ENCODE measurements at places on chromosomes 16 and 17.

GRCh38 chr16:997440-998051 is 16.0 kb downstream of the SOX8 start:
- no peak for DNase-seq

GRCh38 chr16:30731411-30731810 is 16.8 kb upstream of the PHKG2 start:
- no peak for DNase-seq

DNA sequence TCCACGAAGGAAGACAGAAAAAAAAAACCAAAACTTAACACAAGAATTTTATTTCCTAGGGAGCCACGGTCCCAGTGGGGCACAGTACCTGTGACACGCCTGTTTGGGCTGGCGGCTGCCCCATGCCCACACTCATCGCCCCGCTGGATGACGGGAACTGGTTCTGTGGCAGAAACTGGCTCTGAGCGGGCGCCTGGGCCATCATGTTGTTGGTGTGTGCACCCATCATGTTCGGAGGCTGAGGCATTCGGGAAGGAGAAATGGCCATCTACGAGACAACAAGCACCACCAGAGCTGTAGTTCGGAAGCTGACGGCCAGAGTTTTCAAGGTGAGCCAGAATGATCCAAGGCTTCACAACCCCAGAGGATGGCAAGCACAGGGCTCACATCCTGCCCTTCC is 56.3 kb upstream of the TRAP1 start:
- no peak for DNase-seq

- DNase-seq, result no peak
These were observed 38.6 kb upstream of the HS3ST2 start for GRCh38 chr16:22775220-22775922.

DNA sequence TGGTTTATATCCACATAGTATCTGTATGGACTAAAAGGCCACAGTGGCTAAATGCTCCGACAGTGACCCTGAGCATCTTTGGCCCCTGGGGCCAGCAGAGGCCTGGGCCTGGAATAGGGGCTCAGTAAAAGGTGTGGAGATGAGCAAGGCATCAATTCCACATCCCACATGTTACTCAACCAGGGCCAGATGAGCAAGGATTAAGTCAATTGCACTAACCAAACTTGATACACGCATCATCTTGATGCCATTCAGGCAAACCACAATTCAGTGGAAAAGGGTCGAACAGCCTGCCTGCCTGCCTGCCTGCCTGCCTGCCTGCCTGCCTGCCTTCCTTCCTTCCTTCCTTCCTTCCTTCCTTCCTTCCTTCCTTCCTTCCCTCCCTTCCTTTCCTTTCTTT is 53.5 kb upstream of the DNAJA2 start:
- DNase-seq, result no peak

- DNase-seq, result no peak
These were observed 19.6 kb downstream of the CEP131 start for GRCh38 chr17:81203136-81203535.

DNA sequence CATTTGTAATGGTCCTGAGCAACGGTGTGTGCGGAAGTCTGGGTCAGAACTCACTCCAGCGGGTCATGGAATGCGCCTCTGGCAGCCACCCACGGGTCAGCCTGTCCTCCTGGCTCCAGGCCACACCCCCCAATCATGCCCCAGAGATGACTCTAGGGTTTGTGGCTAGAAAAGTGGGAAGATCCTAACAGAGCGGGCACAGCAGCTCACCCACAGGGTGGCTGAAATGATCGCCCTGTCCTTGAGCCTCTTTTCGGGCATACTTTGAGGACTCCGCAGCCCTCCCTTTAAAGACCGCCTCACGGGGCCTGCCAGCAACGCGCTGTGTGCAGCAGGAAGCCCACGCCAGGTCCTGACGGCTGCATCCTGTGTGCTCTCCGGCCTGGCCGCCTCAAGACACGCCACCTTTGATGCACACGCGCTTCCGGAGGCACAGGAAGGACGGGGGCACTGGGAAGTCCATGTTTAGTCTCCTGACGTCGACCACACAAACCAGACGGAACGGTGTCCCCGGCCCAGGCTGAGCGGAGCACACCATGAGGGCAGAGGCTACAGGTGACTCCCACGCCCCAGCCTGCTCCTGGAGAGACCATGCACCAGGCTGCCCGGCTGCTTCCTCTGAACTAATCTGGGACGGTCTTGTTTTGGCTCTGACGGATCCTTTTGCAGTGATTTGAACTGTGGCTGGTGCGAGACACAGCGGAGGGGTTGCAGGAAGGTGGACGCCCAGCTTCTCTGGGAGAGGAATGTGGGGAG is 92.9 kb downstream of the TBC1D16 start:
- no peak for DNase-seq

DNA sequence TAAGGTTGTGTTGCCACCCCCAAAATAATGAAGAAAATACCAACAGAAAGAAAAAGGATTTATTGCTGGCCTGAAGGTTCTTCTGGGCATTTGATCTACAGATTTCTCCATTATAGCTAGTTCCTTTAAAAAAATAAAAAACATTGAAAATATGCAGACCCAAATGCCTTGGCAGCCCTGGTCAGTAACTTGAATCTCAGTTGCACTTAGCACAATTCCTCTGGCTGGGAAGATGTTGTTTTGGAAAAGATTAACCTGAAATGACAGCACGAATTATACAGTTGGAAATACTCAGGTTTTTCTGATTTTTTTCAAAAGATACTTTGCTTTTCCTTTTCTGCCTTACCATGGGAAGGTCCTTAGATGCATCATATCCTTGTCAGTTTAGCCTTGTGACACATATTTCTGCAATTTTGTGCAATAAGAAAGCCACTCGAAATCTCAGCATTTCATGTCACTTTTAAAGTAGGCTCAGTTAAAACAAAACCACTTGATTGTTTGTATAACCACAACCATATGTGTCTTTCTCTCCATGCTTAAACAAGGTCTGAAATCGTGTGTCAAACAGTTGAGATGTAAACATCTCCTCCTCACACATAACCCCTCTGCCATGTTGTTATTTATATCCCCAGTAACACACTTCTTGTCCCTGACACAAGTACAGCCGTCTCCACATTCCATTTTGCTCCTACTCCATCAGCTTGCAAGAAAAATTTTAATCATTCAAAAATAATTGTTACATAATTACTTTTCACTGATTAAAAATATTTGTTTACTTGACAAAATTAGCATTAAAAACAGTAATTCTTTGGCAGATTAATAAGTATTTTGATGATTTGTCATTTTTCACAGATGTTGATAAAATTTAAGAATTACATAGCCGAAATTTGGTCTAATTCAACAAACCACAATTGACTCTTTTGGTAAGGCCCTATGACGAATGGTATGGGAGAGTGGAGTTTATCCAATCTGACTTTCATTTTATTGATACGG is 61.1 kb downstream of the SIAH1 start:
- DNase-seq, result no peak

GRCh38 chr16:28880955-28881354 is 2.7 kb downstream of the ATP2A1 start:
- DNase-seq, result no peak

GRCh38 chr17:79917902-79918484 is 78.8 kb upstream of the CBX4 start:
- DNase-seq, result no peak

DNA sequence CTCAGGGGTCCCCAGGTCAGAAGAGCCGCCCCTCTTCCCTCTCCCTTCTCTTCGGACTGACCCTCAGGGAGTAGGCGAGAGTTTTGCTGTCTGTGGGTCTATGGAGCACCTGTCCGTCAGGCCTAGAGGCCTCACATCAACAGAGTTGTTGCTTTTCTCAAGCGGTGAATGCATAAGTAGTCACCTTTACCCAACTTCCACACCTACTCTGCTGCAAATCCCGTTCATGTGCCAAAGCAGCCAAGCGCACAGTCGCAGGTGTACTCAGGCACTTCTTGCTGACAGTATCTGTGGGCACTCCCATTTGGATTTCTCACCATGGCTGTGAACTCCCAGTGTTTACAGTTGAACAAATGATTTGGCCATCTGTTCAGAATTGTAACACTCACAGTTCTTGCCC is 4.0 kb upstream of the FA2H start:
- DNase-seq, result no peak

Data from AG04449 (cell line).